ENCODE measurements at places on chromosomes 16 and 17.

DNA sequence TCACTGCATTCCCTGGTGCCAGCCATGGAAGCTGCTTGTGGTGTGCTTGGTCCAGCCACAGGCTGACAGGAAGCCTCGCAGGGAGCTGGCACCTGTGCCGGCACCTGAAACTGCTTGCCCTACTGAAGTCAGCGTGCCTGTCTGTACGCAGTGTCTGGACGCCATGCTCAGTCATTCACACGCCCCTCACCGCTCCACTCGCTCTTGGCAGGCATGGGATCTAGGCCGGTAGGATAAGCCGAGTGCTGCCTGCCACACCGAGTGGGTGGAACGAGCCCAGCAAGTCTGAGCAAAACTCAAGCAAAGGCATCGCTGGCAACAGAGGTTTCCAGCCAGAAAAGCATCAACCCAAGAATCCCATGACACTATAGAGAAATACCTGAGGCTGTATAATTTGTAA lies 350.6 kb downstream of the CDH11 start:
- DNase-seq: no peak

GRCh38 chr17:80881306-80881705 lies 110.3 kb upstream of the CHMP6 start:
- DNase-seq: no peak

GRCh38 chr17:31842195-31843069 lies 16.6 kb downstream of the COPRS start:
- DNase-seq: peak; percentile 70

- no peak for DNase-seq
Measured at GRCh38 chr16:66364117-66364958, 2.2 kb upstream of the CDH5 start.

DNA sequence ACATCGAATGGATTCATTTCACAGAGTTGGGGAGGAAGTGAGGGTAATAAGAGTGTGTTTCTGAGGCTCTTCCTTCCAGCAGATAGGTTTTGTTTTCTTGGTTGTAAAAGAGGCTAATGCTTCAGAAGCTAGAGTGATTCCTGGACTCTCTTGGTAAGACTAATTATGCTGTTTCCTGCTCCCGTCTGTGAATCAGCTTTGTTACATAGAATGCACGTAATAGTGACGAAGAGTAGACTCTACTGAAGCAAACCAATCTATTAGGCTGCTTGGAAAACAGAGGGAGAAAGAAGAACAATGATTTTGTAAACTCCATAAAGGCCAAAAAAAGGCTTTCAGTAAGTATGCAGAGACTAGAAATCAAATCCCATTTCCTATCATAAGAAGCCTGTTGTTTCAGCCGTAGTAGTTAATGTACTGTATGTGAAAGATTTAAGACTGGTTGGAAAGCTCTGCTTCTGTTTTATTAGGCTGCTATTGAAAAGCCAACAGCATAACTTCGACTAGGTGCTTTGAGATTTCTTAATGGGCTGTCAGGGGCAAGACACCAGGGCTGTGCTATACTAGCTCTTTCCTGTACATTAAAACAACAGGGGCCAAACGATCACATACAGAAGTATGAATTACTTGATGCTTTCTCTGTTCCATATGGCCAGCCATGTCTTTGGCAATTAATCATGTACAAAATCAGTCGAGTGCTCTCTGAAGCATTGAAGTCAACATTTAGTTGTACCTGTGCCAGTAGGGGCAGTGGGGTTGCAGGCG lies 219.0 kb downstream of the FTO start:
- no peak for DNase-seq

GRCh38 chr17:39341541-39341940 lies 59.9 kb downstream of the FBXL20 start:
- DNase-seq: no peak

DNA sequence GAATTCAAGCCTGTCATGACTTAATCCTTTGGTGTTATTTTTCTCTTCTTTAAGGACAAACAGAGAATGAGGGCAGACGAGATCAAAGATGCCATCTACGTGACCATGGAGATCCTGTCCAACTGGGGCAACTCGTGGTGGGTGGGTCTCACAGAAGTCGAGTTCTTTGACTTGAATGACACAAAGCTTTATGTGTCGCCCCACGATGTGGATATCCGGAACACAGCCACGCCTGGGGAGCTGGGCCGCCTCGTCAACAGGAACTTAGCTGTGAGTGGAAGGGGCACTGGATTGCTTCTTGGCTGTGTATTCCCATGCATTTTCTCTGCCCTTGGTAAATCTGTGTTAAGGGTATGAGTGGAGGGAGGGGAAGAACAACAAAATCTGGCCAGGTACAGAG lies 158.7 kb downstream of the KATNIP start:
- no peak for DNase-seq

DNA sequence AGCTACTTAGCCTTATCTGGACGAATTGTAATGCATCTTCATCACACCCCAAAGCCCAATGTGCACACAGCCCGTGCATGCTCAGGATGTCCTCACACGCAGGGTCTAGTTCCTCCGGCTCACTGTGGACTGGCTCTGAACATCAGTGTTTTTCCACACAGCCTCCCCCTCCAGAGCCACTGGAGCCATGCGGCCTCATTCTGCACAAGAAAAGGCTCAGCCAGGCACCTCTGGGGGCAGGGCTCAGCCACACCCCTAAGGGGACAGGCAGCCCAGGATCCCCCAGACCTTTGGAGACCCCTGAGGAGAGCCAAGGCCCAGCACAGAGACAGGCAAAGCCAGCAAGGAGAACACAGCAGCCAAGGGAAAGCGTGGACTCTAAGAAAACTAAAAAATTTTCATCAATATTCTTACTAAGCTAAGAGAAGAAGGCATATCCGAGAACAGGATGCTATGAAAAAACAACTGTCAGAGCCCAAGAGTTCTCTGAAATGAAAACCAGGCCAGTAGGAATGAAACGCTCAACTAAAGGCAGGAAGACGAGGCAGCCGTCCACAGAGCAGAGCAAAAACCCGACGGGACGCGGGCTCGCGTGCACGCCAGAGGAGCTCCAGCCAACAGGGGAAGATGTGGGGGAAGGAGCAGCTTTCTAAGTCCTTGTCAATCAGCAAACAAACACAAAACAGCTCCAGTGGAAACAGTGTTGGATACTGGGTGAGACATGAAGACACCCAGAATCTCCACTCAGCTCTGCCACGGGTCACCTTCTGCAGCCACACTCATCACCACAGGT lies 34.5 kb downstream of the MAP1LC3B start:
- no peak for DNase-seq

DNA sequence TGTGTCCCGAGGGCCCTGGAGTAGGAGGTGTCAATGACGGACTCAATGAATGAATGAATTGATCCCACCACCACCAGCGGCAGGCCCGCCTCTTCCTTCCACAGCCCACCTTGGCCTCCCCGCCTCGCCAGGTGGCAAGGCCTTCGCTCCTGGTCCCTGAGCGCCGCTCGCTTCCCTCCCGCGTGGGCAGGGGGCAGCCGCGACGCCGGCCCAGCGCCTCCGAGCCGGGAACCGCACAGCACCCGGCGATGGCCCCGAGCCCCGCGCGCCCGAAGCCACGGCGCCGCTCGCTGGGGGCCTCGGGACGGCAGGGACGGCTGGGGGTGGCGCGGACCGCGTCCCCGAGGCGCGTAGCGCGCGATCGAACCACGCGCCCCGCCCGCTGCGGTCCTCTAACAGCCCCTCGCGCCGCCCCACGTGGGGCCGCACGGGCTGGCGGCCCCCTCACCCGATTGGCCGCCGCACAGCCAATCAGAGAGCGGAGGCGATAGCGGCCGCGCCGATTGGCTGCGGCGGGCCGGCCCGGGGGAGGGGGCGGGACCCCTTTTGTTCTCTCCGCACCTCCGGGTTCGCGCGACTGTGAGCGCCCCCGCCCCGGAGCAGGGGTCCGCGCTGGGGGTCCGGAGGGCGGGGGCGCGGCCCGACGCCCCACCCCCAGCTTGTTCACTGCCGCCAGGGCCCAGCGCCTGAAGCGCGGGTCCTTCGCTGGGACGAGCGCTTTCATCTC lies 31.4 kb downstream of the ACTG1 start:
- DNase-seq: peak; percentile 61

- DNase-seq: no peak
Measured at GRCh38 chr17:2850991-2851390, 54.8 kb downstream of the RAP1GAP2 start.

- DNase-seq: no peak
Measured at GRCh38 chr17:66840061-66840460, 5.1 kb downstream of the CACNG5 start.

DNA sequence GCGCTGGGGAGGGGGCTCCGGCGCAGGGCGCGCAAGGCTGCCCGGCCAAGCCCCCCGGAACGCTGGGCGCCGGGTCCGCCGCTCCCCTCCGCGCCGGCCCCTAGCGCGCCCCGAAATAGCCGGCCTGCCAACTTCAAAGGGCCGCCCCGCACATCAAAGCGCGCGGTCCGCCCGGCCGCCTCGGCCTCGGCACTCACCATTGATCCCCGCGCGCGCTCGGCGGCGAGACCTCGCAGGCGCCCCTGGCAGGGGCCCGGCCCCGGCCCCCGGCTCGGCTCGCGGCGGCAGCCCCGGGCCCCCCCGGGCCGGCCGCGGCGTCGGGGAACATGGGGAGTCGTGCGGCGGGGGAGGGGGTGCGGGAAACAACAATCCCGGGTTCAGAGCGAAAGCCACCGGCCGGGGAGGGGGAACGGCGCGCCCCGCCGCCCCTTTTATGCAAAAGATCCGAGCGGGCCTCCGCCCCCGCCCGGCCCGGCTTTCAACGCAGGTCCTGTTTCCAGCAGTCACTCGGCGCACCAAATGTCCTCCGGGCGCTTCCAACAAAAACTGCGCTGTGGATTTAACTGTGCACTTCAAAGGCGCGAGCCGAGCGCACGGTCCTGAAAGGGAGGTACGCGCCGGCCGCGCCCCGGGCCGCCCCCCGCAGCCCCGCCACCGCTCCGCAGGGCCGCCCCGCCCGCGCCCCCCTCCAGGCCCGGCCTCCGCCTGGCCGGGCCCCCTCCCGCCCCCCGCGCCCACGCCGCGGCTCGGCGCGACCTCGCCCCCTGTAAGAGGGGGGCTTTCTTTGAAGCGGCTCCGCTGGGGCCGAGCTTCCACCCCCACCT lies 608 bp downstream of the AXIN2 start:
- DNase-seq: peak; percentile 83

GRCh38 chr16:56420613-56421012 lies 4.7 kb downstream of the AMFR start:
- DNase-seq: no peak

GRCh38 chr16:74309789-74310781 lies 13.5 kb downstream of the PSMD7 start:
- DNase-seq: peak; percentile 48

GRCh38 chr17:17758941-17759563 lies 77.7 kb downstream of the SREBF1 start:
- DNase-seq: no peak

DNA sequence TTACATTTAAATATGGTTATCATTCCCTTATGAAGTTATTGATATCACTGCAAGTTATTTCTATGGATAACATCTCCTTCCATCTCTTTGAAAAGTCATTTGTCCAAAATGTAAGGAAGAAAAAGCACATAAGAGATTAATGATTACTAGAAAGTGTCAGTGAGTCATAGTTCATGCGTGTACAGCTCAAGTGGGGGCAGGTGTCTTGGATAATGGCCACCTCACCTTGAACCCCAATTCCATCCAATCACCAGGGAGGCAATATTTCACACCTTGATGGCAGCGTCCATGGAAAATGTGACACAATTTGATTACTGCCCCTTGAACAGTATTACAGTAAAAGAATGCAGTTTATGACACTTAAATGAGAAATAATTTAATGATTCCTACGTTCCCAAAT lies 358.3 kb upstream of the SOX9 start:
- no peak for DNase-seq

DNA sequence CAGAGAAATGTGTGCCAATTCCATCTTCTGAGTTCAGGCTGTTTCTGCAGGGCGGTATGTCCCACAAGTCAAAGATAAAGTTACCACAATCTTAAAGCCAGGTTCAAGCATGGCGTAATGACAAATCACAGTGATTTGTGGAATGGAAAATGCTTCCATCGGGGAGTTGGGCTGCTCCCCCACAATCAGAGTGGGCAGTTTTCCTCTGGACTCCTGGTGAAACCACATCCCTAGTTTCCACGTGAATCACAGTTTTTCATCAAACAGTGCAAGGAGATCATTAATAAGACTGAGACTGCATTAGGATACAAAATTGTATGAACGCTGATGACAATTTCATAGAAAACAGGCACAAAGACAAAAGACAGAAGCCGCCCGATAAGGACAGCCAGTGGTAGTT lies 3.6 kb downstream of the LITAF start:
- DNase-seq: peak; percentile 64

DNA sequence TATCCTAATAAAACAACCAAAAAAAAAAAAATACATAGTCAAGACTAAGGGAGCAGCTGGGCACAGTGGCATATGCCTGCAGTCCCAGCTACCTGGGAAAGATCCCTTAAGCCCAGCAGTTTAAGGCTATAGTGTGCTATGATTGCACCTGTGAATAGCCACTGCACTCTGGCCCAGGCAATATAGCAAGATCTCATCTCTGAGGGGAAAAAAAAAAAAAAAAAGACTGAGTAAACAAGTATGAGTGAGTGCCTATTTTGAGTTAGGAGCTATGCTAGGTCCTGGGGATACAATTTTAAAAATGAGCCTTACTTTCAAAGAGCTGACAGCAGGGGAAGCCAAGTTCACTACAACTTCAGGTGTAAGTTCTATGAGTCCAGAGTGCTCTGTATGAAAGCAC lies 55.4 kb downstream of the GRB2 start:
- no peak for DNase-seq

GRCh38 chr17:44848257-44848795 lies 643 bp downstream of the HIGD1B start:
- DNase-seq: no peak

DNA sequence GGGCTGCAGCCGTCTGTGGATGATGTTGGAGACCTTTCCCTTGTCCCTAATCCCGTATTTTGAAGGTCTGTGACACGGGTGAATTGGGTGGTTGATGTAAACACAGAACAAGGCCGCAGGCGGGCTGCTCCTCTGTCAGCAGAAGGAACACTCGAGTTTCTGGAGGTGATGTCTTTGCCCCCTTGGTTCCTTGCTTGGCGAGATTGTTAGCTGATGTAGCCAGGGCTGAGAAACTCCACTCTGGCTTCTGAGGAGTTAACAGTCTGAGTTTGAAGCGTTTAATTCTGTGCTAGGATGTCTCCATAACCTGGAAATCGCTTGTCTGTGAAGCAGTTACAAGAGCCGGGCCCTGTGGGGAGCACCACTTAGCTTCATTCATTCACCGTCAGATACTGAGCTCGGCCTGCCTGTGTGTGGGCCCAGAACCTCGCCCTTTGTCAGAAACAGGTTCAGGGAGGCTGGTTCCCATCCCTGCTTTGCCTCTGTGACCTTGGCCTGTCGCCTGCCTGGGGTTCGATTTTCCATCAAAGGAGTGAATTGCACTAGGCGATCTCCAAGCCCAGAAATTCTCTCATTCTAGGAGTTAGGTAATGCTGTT lies 1.3 kb downstream of the MAPK8IP3 start:
- DNase-seq: no peak

DNA sequence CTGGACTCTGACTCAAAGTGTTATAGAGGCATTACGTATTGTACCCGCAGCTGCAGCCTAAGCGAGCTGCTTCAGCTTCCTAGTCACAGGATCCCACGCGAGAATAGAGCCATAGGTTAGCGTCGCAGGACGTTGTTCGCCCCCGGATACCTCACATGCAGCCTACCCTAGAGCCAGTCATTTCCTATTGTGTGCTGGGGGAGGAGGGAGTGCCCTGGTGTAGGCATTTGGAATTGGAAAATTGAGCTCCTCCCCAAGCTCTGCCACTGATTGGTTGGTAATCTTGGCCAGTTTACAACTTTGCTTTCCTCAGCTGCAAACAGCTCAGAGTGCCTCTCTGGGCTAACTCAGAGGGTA lies 530 bp downstream of the NAA60 start:
- peak; percentile 70 for DNase-seq

GRCh38 chr17:17509601-17510425 lies 13.6 kb upstream of the RASD1 start:
- DNase-seq: no peak

Measured in M059J (cell line).